ENCODE measurements at places on chromosomes 6 and 20.

DNA sequence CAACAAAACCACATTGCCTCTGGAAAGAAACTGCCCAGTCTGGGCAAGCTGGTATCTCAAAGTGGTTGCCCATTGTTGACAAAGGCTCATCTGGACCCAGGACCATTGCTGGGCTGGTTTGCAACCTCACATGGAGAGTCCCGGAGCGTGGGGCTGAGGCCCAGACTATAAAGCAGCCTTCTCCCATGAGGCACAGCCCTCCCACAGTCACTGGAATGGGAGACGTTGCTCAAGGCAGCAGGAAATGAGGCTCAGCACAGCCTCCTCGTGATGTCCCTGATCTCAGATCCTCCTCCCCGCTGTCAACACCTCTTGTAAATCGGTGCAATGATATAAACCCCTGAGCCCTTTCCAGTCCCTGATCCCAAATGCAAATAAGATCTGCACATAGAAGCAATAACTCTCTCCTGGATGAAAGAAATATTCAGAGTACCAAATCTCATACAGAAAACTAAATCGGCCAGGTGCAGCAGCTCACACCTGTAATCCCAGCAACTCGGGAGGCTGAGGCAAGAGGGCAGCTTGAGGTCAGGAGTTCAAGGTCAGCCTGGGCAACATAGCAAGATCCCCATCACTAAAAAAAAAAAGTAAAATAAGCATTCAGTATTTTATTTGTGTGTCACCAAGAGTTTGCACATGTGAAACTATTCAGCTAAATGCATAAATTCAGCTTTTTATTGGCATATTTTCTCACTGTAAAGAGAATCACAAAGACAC, 103.0 kb upstream of the RREB1 start:
- DNase-seq, result no peak

DNA sequence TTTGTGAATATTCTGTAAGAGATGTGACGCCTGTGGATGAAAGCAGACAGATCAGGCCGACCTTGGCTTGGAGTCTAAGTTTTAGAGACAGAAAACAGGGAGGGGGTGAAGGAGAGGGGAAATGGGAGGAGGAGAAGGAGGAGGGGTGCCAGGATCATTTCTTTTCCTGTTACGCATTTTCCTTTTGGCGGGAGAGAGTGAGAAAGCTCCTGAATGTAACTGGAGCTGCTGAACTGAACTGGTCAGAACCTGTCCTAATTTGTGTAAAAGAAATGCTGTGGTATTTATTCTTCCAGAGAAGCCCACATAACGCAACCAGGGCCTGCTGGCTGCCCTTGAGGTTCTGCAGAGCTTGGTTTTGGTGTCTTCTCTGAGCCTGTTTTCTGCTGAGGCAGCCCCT, 41.9 kb downstream of the UTRN start:
- no peak for DNase-seq

DNA sequence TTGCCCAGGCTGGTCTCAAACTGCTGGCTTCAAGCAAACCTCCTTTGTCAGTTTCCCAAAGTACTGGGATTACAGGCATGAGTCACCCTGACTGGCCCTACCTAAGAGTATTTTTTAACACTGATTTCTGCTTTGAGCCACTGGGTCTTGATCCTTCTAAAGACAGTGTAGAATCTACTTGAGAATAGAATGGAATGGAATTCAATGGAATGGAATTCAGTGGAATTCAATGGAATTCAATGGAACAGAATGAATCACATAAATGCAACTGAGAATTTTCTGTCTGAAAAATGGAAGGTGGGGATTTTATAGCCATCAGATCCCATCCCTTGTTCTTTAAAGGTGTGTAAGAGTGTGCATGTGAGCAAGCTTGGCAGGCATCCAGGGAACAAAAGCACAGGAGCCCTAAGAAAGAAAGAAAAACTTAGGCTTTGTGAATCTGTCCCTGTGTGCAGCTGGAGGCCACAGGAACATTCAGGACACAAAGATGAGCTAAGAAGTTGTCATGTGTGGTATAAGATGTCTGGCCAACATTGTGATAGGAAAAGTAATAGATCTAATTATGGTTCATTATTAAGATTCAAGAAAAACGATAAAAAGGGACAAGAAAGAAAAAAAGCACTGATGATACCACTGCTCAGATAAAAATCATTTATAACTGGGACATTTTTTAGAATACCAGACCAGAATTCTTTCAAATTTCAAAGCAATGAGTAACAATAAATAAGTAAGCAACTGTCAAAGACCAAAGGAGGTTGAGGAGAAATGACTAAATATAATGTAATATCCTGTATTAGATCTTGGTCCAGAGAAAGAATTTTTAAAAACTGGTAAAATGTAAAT, 681.0 kb upstream of the GJE1 start:
- DNase-seq, result no peak

GRCh38 chr20:18729231-18729825, 84.3 kb upstream of the SCP2D1 start:
- no peak for DNase-seq

DNA sequence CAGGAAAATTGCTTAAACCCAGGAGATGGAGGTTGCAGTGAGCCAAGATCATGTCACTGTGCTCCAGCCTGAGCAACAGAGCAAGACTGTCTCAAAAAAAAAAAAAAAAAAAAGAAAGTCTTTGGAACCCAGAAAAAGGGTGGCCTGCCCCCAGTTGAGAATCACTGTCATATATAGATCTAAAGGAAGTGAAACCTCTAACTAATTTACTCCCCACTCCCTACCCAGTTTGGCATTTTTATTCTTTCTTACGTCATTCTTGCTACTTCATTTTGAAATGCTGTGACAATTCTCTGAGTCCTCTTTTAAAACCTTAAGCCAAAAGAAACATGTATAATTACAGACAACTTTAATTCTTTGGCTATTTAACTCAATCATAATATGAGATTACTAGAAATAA, 254.8 kb downstream of the CDC5L start:
- no peak for DNase-seq

GRCh38 chr20:48230216-48230615, 444.9 kb upstream of the SULF2 start:
- DNase-seq, result no peak

DNA sequence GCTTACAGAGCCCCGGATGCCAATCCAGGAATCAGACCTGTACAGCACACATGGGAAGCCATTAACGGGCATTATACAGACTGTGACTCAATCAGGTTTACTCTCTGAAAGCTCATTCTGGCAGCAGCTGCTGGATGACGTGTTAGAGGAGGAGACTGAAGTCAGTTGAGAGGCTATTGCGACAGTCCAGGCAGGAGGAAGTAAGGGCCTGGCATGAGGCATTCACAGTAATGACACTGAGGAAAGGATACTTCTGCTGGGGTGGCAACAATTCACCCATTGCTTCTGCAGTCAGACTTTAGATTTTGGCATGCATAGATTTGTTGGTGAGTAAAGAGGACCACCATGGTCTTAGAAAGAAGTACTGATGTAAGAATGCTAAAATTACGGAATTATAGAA, 151.0 kb upstream of the HEY2 start:
- DNase-seq, result no peak

DNA sequence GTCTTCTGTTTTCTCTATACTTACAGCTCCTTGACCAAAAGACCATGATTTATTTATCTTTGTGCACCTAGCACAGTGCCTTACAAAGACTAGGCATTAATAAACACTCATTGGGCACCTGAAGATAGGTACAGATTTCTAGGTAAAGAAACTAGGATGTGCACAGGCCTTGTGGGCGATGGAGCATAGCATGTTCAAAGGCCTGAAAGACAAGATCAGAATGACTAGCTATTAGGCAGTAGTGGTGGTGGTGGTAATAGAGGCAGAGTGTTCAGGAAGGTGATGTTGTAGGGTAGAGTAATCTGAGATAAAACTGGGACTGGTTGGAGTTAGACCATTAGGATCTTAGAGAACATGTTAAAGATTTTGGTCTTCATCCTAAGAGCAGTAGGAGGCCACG, 3.9 kb downstream of the TXLNB start:
- no peak for DNase-seq

DNA sequence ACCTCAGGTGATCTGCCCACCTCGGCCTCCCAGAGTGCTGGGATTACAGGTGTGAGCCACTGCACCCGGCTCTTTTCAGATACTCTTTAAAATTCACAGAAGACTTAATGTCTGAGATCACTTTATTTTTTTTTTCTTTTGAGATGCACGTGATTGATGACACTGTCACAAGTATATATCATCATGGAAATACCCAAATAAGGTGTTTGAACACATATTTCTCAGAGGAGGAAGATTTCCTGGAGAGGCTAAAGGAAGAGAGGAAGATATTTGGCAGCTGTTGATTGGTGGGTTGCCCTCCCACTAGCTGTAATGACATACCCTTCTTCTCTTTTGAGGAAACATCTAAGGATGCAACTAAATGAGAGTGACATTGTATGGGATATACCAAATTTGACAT, 225.9 kb upstream of the CITED2 start:
- no peak for DNase-seq

- no peak for DNase-seq
Measured at GRCh38 chr6:25931411-25931709, 869 bp upstream of the SLC17A2 start.

GRCh38 chr6:77440206-77440976, 22.9 kb downstream of the HTR1B start:
- DNase-seq, result no peak

DNA sequence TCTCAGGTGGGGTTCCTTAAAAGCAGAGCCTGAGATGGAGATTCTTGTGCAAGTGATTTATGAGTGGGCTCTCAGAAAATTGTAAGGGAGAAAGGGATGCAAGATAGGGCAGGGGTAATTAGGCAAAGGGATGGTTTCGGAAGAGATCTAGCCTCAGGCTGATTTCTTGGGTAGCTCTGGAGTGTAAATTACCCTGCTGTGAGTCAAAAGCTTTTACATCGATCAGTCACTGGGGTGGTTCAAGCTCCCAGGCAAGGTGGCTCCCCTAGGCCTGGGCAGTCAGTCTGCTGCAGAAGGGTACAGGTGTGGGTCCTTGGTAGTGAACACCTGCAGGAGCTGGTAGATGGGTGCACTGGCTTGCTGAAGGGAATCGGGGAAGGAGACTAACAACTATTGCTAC, 11.1 kb upstream of the PM20D2 start:
- no peak for DNase-seq

GRCh38 chr6:7108196-7108963, 619 bp downstream of the RREB1 start:
- DNase-seq, result no peak

- no peak for DNase-seq
Measured at GRCh38 chr6:105964979-105965760, 121.0 kb upstream of the PRDM1 start.

DNA sequence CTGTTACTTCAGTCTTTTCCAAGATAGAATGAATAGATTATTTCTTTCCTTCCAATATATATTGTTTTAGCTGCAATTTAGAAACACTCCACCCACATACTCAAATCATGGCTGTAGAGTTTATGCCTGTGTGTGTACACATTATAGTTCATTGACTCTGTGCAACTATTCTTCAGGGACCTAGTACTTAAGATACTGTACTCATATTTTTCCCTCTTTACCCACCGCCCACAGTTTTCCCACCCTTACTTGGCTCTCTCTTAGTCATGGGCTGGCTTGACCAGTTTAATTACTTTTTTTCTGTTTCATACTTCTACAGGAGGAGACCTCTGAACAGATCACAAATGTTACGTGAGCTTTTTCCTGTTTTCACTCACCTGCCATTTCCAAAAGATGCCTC, 30.4 kb downstream of the C6orf89 start:
- DNase-seq, result no peak

GRCh38 chr20:58478141-58478805, 36.9 kb downstream of the APCDD1L start:
- DNase-seq, result no peak

GRCh38 chr6:125201961-125202729, 48.6 kb downstream of the TPD52L1 start:
- no peak for DNase-seq

DNA sequence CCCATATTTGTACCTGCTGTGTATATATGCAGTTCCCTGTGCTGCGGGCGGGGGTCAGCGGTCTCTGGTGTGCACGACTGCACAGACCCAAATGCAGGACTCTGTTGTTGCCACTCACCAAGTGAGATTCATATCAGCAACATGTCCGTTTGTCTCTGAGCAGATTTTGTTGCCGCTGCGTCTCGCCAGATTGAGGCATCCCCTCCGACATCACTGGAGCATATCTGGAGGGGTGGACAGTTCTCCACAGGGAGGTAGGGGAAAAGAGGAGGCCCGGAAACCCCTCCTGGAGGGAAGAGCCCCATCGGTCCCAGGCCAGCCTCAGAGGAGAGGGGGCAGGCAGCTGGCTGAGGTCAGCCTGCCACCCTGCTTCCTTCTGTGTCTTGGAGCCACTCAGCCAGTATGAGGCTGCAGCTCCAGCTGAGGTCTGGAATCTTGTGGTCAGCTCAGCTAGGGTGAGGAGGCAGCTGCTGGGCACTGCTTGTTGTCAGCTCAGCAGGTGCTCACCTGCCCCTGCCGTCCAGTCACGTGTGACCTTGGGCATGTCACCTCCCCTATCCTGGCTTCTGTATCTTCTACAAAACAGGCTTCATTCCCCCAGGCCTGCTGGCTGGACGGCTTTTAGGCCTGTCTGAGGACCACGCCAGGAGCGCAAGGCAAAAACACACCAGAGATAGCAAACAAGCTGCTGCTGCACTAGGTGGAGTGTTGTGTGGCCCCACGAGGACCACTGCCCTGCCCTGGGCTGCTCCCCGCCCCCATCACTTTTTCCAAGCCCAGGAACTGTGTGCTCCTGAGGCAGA, 47.1 kb downstream of the HNF4A start:
- no peak for DNase-seq

GRCh38 chr6:155196911-155197310, 66.9 kb upstream of the CLDN20 start:
- no peak for DNase-seq

DNA sequence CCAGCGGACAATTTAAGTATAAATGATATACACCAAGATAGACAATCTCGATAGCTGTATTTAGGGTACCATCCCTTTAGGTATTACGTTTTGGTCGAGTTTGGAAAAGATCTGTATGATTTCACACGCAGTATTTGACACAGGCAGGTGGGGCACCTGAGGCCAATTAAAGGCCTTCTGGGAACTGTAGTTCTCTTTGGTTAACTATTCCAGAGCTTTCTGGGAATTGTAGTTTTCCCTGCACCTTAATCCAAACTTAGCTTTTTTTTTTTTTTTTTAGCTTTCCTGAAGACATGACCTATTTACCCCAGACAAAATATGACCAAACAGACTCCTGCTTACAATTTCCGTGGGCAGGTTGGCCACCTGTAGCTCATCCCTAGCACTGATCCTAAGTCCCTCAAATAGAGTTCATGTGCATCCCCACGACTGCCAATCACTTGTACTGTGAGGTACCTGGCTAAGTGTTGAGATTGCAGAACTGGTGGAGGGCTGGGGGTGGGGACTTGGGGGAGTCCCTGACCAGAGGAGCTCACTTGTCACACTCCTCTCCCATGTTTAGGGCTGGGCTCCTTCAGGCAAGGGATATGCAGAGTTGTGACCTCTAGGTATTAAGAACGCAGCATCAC, 999 bp upstream of the EHMT2 start:
- no peak for DNase-seq

DNA sequence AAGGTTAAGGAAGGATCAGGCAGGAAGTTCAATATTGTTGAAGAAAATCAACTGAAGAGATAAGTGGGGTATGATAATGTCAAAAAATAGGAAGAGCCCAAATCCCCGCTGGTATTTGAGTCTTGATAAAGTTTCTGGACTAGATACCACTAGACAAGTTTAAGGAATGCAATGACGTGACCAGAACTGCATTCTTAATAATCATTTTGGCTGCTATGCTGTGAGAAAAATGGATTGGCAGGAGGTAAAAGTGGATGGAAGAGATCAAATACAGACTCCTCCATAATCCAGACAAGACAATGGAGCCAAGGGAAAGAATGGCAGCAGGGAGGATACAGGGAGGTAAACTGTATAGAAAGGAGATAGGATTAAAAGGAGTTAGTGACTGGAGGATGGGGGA, 128.2 kb downstream of the COL12A1 start:
- DNase-seq, result no peak

- no peak for DNase-seq
Measured at GRCh38 chr6:168442646-168443045, 1.7 kb downstream of the SMOC2 start.
